ENCODE measurements at places on chromosomes 4 and X. TPM values are rescaled to one million over a fixed set of nuclear protein-coding genes. Genes with fewer than 3 reads are reported as not detected.

- DNase-seq = no peak
Measured at GRCh38 chr4:55980725-55981124, 32.0 kb downstream of the CEP135 start.

- DNase-seq = peak; percentile 82
Measured at GRCh38 chr4:39446842-39447573, 11.7 kb downstream of the RPL9 start.

DNA sequence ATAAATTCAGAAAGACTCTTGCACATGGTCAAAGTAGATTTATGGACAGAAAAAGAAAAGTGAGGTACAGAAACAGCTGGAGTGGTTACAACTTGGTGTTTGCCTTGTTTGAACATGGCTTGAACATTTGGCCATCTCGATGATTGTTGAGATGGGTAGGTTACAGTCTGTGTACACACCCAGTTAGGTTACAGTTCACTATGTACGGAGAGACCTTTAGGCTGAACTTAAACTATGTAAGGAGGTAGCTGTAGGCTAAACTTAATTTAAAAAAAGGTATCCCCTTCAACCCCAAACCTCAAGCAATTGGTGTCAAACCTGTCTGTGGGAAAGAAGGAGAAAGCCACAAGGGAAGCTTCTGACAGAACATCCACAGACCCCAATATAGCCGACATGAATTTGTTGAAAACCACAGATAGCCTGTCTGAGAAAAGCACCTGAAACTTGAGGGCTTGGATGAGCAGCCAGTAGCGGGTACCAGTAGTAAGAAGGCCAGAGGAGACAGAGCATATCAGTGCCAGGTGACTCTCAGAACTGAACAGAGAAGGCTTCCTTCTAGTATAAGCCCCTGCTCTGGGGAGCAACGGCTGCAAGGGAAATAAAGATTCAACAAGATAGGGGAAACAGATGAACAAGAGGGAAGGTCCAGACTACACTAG is 247.9 kb upstream of the GALNTL6 start:
- no peak for DNase-seq

DNA sequence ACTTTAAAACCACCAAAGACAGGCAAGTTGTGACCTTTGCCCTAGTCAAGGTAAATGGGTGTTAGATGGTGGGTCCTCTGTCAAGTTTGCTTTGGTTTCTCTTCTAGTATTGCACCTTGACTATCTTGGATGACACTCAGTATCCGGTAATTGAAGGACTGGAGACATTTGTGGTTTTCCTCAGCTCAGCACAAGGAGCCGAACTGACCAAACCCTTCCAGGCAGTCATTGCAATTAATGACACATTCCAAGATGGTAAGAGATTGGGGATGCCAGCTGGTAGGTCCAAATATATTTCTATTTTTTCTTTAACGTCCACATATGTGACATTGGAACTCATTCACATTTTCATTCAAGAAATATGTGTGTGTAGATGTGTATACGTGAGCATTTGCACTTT is 69.3 kb upstream of the ANXA3 start:
- no peak for DNase-seq

ADGRG2 gene
- 0.35 TPM for total RNA-seq

DMRTC1 gene
- not detected for total RNA-seq

DAPP1 gene
- 0.43 TPM for total RNA-seq

MTTP gene
- 2.0 TPM for total RNA-seq

LDB2 gene
- 33.3 TPM for total RNA-seq

MAGEB2 gene
- not detected for total RNA-seq

DGAT2L6 gene
- not detected for total RNA-seq
